ENCODE measurements at places on chromosomes 2 and 18. TPM values are rescaled to one million over a fixed set of nuclear protein-coding genes. Genes with fewer than 3 reads are reported as not detected.

GRCh38 chr2:12552092-12552491 is 164.6 kb upstream of the TRIB2 start:
- DNase-seq = no peak

- DNase-seq = no peak
These were observed 72.6 kb downstream of the EVA1A start for GRCh38 chr2:75488157-75488556.

DNA sequence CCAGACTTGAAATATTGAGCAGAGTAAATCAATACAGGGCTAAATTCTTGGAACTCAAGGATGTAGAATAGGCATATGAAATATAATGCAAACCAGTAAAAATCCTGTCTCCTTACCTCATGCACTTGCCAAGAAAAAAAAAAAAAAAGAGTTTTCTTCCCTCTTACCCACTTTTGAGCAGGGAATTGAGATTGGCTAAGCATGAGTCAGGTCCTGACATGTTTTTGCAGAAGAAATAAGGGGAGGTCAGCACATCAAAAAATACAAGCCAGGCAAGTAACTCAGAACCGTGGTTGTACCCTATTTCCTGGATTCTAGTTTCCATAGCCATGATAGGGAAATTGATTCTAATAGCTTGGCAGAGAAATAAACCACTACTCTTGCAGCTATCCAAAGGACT is 1526.7 kb downstream of the LRP1B start:
- DNase-seq = peak; percentile 27

DNA sequence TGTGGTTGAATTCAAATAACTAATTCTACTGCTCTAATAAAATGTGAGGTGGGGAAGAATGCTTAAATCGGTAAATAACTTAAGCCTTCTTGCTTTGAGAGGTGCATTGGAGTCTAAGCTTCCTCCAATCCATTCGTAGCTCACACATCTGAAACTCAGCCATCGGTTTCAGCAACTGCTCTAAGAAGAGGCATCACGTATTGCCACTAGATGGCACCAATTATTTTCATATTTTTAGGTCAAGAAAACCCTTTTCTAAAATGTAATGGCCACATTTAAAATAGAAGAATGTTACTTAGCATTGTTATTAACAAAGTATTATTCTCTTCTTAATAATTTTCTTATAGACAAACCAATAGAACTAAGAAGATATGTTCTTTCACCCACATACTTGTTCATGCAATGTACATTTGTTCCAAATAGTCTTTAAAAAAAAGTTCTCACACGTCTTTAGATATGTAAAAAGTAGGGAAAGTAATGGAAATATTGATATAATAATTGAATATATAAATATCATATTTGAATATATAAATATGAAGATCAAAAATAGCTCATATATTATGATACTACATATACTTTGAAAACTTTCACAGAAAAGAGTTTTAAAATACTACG is 229.8 kb downstream of the CCDC178 start:
- peak; percentile 8 for DNase-seq

DNA sequence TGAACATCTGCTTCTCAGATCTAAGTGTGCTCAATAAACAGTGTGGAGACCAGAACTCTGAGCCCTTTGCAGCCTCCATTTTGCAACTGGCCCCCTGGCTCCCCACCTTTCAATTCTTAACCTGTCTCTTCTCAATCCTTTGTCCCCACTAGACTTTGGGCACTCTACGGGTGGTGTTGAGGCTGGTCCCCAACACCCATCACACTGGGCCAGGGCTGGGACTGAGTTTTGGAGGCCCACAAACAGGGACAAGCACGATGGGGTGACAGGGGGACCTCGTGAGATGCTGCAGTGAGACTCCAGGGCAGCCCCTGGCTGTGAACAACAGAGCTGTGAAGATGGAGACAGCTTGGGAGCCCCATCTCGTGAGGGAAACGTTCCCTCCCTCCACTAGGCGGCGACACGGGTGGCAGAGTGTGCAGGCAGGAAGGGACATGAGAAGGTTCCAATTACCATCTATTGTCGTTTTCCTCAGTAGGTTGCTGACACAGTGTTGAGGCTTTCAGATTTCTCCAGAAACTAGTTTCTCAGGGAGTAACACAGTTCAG is 1.2 kb downstream of the ANKMY1 start:
- DNase-seq = peak; percentile 30

DNA sequence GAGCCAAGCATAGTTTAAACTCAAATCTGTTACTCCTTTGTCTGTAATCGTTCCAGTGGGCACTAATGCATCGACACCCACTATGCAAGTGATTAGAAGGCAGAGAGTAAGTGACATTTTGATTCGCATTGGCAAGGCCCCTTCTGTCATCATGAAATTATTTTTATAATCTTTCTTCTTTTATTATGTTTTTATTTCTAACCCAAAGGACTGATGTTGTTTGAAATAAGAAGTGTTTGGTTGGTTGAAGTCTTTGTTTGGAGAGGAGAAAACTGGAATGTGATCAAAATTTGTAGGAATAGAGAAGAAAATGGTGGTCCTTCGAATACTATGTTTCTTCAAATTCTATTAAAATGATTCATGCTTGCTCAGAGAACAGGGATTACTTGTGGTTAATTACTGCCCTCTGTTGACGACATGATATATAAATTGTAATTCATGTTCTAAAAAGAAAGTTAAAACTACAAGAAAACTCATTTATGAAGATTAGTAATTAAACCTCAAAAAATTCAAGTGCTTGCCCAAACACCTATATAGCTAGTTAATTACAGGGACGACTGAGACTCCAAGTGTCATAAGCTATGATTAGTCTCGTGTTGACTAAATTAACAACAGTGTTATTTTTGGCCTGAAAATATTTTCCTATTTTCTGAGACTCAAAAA is 26.4 kb upstream of the TFPI start:
- DNase-seq = peak; percentile 63

- no peak for DNase-seq
These were observed 124.4 kb downstream of the GALNT1 start for GRCh38 chr18:35705988-35706387.

DNA sequence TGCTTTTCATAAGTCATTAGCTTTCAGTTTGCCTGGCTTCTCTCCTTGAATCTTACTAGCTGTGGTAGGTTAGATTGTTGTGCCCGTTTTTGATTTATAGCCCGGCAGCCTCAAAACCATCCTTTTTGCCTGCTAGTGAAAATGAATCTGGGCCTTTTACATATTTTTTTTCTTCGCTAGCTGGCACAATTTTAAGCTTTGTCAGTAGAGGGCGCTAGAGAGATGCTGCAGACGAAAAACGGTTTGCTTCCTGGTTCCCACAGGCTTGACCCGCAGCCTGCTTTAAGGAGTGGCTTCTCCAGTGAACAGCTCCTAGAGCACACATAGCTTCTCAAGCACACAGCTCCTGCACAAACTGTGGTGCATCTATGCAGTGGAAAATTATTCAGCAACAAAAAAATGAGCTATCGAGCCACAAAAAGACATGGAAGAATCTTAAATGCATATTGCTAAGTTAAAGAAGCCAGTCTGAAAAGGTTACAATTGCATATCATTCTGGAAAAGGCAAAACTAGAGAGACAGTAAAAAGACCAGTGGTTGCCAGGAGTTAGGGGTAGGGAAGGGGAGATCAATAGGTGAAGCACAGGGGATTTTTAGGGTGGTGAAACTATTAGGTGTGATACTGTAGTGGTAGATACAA is 47.9 kb downstream of the E2F6 start:
- DNase-seq = peak; percentile 68

DNA sequence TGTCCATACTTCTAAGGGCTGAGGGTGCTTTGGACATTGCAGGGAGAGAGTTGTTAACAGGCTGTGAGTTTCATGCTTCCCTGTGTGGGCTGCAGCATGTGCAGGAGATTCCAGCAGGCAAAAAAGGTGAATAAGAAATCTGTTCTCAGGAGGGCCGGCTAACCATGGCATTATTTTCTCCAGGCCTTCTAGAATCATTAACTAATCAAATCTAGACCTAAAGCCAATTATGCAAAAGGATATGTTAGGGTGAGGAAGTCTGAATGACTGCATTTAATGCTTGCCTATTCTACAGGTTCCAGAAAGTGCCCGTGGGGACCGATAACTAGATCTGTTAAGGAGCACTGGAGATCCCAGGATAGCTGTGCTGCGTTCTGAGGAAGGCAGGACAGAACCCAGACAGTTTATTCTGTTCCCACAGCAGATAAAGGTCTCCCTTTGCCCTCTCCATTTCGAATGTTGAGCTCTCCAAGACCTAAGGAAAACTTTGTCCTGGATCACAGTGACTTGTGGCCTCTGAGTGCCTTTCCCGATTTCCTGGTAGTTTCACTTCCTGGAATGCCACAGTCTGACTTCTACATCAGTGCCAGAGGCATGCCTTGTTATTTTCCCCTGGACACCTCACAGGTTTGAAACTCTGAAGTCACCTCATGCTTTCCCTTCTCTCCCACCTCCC is 50.0 kb upstream of the ZFP36L2 start:
- DNase-seq = no peak

DNA sequence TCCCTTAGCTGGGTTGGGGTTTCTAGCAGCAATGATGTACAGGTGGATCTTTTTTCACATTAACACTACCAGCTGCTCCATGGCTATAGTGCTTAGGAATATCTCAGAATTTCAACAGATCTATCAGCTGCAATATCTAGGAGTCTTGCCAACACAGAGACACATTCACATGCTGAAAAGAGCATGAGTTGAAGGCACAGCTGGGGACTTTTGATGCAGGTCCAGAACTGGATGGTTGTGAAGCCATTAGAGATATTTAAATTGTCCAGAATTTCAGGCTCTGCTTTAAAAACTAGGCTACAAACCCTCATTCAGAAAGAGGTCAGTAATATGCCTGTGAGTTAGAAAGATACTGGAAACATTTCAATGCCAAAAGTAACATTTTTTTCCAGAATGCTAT is 122.2 kb upstream of the CCDC195 start:
- DNase-seq = no peak

- DNase-seq = no peak
These were observed 333.7 kb upstream of the MEIS1 start for GRCh38 chr2:66101206-66101605.

DNA sequence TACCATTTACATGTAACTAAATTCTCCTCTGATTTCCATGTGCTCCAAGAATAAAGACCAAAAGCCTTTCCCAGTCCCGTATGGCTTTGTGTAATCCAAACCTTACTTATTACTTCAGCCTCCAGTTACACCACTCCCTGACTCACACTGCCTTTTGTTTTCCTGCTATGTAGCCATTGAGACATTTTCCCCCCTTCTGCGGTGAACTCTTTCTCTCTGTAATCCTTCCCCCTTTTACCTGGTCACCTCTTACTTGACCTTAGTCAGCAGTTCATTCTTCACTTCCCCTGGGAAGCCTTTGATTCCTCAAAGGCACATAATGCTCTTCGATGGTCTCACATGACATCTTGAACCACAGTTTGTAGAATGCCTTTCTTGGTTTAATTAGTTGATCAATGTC is 256.0 kb upstream of the FANCL start:
- DNase-seq = peak; percentile 39

CLEC4F gene
- total RNA-seq = not detected

RGPD3 gene
- total RNA-seq = 0.03 TPM

ARL5A gene
- 94.7 TPM for total RNA-seq

LHCGR gene
- not detected for total RNA-seq

SLC14A1 gene
- 44.9 TPM for total RNA-seq

GPR39 gene
- 6.9 TPM for total RNA-seq

IL36G gene
- not detected for total RNA-seq

TMEM163 gene
- 1.0 TPM for total RNA-seq

PRSS56 gene
- not detected for total RNA-seq

CUL3 gene
- total RNA-seq = 77.2 TPM

CFAP210 gene
- total RNA-seq = not detected

G6PC2 gene
- not detected for total RNA-seq

All from HT1080 (cell line).